ENCODE measurements at places on chromosomes 5 and 9.

GRCh38 chr9:7105095-7105494 lies 347.3 kb downstream of the KDM4C start:
- no peak for DNase-seq

GRCh38 chr5:7970816-7971215 lies 101.9 kb downstream of the MTRR start:
- DNase-seq, result no peak

GRCh38 chr5:32538031-32538547 lies 47.3 kb upstream of the SUB1 start:
- DNase-seq, result no peak

DNA sequence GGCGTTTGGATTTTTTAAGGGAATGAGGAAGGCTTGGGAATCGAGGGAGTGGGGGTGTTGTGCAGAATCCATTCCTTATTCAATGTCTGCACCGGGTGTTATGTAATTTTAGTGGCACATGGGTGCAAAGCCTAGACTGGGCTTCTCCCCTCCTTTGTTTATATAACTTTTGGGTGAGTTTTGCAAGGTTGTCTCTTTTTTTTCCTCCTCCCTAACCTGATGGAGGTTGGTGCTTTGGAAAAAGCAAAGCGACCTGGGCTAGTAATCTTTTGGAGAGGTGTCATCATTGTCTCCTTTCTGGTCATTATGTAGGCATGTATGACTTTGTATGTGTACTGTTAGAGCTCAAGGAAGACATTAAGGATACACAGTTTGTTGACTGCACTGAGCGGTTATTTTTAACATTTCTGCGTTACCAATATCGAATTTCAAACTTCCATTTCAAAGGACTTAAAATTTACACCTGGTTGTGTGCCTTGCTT lies 3.1 kb downstream of the SMARCA2 start:
- no peak for DNase-seq

DNA sequence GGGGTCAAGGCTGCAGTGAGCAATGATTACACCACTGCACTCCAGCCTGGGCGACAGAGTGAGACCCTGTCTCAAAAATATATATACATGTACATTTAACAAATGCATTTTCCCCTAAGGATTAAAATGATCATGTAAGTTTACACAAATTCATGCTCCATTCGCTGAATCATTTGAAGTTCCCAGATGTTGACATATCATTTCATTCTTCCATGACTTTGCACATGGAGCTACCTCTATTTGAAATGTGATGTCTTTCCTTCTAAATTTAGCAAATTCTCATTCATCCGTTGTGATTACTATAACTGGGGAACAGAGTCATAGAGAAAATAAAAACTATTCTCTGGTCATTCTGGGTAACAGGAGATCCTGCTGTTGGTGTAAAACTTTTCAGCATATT lies 10.6 kb downstream of the PTGER4 start:
- DNase-seq, result no peak

GRCh38 chr5:33271606-33272005 lies 169.2 kb upstream of the TARS1 start:
- DNase-seq, result no peak

- no peak for DNase-seq
Measured at GRCh38 chr5:165076686-165077085, 1571.3 kb downstream of the MAT2B start.

DNA sequence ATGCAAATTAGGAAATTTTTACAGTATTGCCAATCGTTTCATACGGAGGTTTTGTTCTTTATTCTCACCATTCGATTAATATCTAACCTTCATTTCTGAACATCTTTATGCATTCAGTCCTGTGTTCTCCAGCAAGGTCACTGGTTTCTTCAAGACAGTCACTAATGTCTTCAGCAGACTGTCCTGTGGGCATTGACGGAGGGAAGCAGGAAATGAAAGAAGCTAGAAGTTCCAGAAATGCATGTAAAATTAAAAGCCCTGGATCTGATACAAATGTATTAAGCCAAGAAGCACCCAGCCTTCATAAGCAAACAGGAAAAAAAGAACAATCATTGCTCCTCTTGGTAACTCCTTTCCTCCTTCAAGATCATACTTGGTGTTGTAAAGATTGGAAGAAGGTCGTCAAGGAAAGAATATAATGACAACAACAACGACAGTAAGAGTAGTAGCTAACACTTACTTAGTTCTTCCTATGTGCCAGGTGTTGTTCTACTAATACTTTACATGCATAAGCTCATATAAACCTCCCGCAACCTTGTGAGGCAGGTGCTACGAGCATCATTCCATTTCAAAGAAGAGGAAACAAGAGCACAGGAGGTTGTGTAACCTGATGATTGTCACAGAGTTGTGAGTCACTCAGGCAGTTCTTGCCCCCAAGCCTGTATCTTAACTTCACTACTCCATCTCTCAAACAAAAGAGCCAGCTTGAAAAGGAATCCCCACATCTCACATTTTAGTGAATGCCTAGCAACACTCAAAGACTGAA lies 59.9 kb upstream of the CER1 start:
- DNase-seq, result no peak

- DNase-seq, result no peak
Measured at GRCh38 chr5:37080697-37081096, 168.5 kb downstream of the CPLANE1 start.

DNA sequence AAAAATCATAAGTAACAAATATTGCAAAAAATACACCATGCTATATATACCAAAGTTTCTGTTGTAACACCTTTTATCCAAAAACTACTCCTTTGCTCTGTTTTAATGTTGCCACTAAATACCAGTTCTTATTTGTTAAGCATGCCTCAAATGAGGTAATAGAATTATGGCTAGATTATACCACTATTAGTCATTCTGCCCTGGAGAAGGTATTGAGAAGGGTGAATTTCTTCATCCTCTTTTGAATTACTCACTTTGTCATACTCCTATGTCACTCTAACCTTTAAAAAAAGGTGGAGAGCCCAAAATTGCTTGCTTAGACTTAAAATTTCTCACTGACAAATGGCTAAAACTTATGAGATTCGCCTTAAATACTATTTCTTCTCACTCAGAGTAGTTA lies 750.9 kb downstream of the MAT2B start:
- DNase-seq, result no peak

DNA sequence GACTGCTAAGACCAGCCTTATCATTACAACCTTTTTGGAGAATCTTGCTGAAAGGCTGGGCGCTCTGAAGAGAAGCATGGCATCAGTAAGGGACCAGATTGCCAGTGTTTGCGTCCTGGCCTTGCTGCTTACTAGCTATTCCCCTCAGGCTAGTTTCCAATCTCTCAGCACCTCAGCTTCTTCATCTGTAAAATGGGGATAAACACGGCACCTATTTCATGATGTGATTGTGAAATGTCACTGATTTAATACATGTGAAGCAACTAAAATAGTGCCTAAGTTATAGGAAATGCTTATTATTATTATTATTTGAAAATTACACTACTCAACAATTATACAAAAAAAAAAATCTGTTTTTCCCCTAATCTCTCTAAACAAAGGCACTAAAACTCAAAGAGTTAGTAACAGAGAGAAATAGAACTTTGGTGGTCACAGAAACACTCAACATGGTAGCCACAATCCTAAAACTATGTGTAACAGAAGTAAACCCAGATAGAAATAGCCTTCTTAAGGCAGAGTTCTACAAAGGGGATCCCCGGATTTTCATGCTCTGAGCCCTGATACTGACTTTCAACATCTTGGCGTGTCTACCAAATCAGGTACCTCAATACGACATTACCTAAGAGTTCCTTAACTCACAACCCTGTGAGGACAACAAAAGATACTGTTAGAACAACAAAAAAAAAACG lies 62.0 kb downstream of the ENC1 start:
- no peak for DNase-seq

GRCh38 chr9:83405759-83406158 lies 132.4 kb downstream of the FRMD3 start:
- DNase-seq, result no peak

- DNase-seq, result no peak
Measured at GRCh38 chr9:136997830-136998234, 1.5 kb upstream of the CLIC3 start.

DNA sequence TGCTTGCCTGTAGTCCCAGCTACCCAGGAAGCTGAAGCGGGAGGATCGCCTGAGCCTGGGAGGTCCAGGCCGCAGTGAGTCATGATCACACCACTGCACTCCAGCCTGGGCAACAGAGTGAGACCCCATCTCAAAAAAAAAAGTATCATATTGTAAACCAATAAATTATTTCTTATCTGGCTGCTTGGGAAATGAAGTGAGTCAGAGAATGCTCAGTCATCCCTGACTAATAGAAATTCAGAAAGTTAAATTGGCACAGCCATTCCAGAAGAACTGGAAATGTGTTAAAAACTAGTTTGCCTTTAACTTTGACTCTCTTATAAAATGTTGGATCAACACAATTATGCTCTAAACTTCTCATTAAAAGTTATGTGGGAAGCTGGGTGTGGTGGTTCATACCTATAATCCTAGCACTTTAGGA lies 9.8 kb upstream of the GNE start:
- peak; percentile 73 for DNase-seq

GRCh38 chr9:128372188-128372641 lies 1.0 kb downstream of the URM1 start:
- no peak for DNase-seq

DNA sequence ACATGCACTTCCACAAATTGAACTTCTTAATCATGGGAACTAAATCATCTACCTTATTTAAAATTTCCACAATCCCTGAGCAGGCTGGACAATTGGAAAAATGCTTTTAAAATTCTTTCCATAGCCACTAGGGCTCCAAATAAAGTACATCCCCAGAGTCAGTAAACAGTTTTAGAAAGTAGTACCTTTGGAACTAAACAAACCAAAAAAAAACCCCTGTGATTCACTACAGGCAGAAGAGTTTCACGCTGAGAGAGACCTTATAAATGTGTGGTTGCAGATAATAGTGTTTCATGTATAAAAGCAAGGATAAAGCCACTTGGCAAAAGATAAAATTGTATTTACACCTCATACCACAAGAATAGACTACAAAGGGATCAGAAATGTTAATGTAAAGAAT lies 11.8 kb upstream of the HMGCR start:
- no peak for DNase-seq

- no peak for DNase-seq
Measured at GRCh38 chr5:161283296-161283695, 263.2 kb downstream of the GABRB2 start.

GRCh38 chr5:54944364-54944763 lies 41.0 kb downstream of the ESM1 start:
- DNase-seq, result peak; percentile 10

DNA sequence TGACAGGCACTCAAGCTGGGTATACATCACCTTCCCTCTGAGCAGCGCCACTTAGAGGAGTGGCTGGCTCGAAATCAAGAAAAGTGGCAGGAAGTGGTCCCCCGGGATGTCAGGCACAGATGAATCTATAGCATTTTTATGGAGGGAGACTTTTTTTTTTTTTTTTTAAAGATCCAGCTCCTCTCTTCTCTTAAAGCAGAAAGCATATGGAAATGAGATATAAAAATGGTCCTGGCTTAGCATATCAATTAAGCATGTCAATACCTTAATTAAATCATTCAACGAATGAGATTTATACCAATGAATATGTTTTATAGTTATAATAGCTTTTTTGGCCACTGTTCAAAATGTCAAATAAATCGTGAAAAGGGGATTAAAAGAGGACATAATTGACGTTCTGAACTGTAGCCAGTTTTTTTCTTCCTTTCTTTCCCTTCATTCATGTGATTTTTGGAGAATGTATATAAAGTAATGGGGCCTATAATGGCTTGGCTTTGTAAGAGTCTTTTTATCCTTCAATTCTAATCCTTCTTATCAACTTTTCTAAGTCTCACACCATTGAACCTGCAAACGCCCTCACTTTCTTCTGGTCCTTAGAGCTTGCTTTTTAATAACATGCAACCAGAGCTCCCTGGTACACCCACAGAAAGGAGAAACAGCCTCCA lies 319.2 kb upstream of the PANK3 start:
- no peak for DNase-seq

DNA sequence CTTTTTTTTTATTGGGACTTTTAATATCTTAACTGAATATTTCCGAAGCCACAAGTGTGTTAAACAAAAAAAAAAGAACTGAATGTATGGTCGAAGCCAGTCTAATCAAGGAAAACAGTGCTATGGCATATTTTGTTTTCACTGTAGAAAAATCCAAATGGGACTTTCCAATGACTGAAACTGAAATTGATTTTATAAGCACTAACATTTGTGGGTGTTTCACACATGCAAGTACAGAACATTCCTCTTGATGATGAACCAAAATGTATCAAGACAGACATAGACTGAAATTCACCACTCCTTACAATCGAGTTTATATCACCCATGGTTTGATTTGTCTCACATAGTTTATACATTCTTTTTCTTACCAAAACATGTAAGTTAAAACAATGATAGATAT lies 1026.8 kb downstream of the CDH18 start:
- DNase-seq, result no peak

- no peak for DNase-seq
Measured at GRCh38 chr5:111513131-111513520, 791 bp upstream of the STARD4 start.

DNA sequence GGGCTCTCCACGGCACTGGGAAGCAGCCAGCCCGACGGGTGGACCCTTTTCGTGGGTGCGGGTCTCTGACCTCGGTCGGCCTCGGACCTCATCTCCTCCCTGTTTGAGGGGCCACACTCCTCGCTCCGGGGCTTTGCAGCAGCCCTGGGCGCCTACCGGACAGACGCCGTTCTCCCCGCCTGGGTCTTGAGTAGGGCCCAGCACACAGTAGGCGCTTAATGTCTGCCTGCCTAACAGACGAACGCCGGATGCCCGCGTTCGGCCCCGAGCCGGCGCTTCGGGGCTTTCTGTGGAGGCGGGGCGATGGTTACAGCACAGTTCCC lies 842 bp upstream of the GTF3C5 start:
- no peak for DNase-seq

- DNase-seq, result no peak
Measured at GRCh38 chr5:10964806-10965205, 203.8 kb upstream of the DAP start.

DNA sequence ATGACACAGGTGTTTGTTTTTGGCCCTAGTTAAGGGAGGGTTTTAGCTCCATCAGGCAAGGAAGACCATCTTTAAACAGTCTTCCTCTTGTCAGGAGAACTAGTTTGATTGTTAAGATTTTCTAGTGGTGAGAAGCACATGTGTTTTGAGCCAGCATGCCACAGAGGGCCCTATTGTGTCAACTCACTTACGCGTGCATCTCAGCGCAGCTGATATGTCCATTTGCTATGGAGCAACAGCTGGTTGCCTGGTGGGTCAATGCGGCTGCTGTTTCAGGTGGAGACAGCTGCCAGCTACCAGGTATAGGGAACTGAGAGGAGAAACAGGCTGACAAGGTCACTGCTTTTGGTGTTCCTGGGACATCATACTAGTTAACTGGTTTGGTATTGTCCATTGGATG lies 100.5 kb upstream of the PRRC1 start:
- DNase-seq, result no peak

DNA sequence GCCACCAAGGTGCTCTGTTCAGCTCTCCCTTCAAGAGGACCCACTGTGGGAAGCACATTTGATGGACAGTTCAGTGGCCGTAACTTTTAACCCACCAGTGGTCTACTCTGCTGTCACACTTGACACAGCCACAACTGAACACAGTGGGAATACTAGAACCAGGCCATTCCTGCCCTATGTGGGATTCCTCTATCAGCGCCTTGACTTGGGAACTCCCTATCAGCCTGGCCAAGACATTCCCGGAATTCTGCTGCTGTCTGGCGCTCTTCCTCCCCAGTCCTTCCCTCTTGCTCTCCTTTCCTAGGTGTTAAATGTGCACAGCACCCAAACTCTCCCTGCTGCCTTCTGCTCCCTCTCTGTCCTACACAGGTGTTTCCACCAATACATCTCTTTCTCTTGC lies 23.1 kb upstream of the SH3PXD2B start:
- DNase-seq, result no peak
